ENCODE measurements at places on chromosomes 16 and 17.

DNA sequence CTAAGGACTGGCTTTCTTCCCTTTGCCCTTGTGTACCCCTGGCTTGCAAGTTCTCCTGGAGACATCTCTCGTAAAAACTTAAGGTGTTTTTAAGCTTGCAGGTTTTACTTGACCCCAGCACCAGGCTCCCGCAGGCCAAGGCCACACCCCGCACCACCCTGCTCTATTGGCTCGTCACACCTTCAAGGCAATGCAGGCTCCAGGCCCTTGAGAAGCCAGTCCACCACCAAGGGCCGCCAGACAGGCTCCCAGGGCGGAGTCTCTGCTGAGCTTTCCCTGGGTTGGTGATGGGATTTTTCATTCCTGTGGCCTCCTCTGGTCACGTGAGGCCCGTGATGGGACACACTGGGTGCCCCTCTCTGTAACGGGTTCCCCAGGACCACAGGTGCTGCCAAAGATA is 9.9 kb downstream of the CSNK1D start:
- no peak for DNase-seq

DNA sequence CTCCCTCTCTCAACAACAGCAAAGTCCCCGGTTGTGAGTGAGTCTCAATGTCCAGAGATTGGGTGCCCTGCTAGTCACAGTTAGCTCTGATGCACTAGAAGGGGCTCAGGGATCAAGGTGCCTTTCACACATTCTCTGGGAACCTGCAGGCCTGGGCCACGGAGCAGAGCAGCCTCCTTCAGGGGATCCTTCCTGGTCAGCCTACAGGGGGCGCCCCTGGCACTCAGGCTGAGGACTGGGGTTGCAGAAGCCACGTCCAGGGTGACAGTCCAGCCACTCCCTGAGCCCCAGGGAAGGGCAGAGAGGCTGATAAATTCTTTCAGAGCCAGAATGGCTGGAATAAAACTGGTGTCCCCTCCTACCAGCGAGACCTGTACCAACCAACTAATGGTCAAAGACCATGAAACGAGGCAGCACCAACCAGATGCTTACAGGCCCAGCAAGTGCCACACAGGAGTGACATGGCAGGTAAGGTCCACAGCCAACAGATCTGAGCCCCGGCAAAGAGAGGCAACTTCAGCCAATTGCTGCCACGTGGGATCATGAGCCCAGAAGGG is 43.5 kb downstream of the ST3GAL2 start:
- DNase-seq = no peak

DNA sequence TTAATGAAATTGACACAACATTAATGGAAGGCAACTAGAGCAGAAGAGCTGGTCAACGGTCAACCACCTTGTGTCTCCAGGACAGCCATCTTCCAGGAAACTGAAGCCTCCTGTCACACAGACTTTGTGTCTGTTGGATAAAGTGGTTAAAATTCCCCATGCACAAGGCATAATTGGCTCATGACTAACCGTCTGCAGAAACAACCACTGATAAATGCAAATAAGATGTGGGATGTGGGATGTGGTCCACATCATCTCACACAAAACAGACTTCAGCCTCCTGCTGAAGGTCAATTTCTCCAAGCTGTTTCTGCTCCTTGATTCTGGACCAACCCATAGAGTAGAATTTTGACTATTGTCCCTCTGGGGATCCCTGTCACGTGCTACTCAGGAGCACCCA is 26.9 kb upstream of the XYLT1 start:
- no peak for DNase-seq

- peak; percentile 7 for DNase-seq
Measured at GRCh38 chr17:45946841-45947256, 52.2 kb upstream of the STH start.

DNA sequence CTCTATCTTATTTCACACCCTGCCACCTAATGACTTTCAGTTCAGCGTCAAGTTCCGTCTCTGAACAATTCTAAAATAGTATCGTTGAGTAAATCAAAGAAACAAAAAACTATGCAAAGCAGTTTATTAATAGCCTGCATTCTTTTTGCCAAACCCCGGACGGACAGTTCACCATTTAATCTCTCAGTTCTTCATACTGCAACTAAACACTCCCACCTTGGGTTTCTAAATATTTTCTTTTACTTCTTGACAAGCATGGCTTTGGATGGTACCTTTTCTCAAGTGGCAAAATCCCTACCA is 1.2 kb downstream of the MYH11 start:
- no peak for DNase-seq

DNA sequence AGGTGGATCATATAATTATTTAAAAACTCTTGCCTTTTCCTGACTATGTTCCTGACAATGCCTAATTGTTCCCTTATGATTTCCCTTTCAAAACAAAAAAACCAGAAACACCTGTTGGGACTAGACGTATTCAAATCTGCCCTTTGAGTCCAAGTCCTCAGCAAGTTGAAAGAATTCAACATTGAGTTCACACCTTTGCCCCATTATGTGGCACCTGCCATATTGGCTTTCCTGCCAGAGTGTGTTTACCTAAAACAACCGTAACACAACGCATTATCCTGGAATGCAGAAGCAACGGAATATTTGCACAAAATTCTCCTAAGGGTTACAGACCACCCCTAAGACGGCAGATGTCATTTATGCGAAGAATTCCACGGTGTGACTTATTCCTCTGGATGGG is 105.9 kb downstream of the ZFHX3 start:
- no peak for DNase-seq

- DNase-seq = no peak
Measured at GRCh38 chr16:19132255-19132654, 18.5 kb downstream of the ITPRIPL2 start.

DNA sequence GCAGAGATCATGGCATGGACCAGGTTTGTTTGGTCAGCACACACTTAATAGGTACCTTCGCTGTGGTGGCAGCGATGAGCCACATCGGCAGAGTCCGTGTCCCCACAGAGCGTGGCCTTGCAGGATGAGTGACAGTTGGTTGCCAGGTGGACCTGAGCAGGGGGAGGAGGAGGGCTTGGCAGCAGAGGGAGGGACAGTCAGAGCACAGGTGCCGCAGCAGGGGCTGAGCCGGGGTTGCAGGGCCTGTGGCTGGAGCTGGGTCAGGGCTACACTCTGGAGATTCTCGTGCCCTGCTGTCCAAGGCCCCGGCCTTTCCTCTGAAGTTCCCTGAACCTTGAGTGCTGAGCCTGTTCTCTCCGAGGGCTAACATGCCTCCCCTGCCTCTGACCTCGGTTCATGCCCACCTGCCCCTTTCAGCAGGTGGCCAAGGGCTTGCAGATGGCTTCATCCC is 24.8 kb downstream of the POLR3E start:
- no peak for DNase-seq

- no peak for DNase-seq
Measured at GRCh38 chr17:76467366-76467765, at the start of gene AANAT. Gene AANAT, plus strand, starts transcription at chr17:76467603. Its CDS starts 1,144 bp downstream, at chr17:76468747.

DNA sequence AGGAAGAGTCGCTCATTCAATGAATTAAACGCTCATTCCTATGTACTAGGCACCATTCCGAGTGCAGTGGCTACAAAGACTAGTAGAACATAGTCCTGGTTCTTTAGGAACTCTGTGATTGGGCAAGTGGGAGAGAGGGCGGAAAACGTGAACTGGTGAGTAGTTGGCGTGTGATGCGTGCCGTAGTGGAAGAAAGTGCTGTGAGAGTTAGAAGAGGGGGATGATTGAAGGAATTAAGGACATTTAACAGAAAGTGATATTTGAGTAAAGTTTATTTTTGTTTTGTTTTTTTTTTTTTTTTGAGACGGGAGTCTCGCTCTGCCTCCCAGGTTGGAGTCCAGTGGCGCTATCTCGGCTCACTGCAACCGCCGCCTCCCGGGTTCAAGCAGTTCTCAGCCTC is 7.9 kb upstream of the SLFN14 start:
- no peak for DNase-seq

GRCh38 chr16:19499481-19499880 is 22.4 kb downstream of the GDE1 start:
- no peak for DNase-seq

DNA sequence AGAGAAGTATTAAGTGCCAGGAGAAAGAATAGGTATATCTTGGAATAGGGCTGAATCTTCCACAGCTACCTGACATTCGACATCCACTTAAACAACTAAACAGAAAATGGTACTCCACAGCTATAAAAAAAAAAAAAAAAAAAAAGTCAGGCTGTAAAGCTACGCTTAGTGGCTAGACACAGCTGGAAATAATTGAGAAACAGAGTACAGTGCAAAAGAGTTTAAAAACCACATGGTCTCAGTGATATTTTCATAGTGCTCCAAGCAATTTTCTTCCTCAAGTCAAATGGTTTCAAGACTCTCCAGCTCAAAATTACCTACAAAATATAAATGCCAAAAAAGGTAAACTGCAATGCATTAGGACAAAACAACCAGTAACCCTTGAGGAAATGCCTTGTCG is 607.1 kb downstream of the KCNJ2 start:
- DNase-seq = no peak

- DNase-seq = peak; percentile 73
Measured at GRCh38 chr16:48971571-48972077, 310.0 kb downstream of the CBLN1 start.

DNA sequence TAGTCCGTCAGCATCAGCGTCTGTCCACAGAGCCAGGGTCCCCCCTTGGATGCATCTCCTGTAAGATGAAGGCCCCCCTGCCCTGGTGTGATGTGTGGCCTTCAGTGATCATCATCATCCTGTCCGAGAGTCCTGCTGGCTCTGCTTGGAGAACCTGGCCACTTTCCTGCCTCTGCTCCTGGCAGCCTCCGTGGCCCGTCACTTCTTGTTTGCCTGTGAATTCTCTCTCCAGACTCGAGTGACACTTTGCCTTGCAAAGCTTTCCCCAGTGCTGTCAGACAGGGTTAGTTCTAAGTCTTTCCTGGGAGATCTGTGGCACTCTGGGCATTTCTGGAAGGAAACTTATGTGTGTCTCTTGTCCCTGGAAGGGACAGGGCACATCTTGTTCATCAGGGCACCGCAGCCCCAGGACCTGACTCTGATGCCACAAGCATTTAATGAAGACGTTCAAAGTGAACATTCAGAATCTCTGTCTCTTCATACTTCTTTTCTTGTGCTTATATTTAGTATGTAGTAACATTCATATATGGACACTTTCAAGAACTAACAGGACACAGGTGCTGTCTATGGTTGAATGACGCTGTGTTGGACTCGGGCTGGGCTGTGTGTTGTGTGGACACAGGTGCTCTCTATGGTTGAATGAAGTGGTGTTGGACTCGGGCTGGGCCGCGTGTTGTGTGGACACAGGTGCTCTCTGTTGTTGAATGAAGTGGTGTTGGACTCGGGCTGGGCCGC is 68.5 kb downstream of the RPTOR start:
- no peak for DNase-seq

DNA sequence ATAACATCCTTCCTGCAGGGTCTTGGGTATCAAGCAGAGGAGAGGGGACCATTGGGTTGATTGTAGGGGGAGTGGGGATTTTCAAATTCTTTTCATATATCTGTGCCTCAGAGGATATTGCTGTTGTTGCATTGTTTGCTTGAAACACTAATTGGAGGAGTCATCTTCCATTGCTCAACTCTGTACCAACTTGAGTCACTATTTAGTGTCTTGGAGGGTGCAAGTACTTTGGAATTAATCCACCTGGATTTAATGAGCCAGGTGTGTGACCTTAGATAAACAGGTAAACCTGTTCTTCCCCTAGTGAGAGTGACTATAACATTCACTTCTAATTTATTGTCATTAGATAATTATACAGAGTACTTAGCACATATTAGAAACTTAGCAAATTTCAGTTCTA is 151.3 kb upstream of the CNTNAP4 start:
- no peak for DNase-seq

GRCh38 chr17:82592289-82592766 is 55.9 kb downstream of the WDR45B start:
- DNase-seq = no peak

- peak; percentile 50 for DNase-seq
Measured at GRCh38 chr17:2828397-2829038, 32.3 kb downstream of the RAP1GAP2 start.

- no peak for DNase-seq
Measured at GRCh38 chr17:61447358-61447757, 4.9 kb upstream of the TBX4 start.

GRCh38 chr17:32773856-32774694 is 102.8 kb downstream of the MYO1D start:
- DNase-seq = no peak

GRCh38 chr17:57914273-57915142 is 40.7 kb downstream of the CUEDC1 start:
- DNase-seq = no peak

- DNase-seq = peak; percentile 100
Measured at GRCh38 chr17:44775136-44775837, 16.5 kb downstream of the ADAM11 start.

- DNase-seq = no peak
Measured at GRCh38 chr17:55410722-55411462, 10.7 kb downstream of the MMD start.

GRCh38 chr17:15341385-15341849 is at the start of gene TEKT3:
Gene TEKT3, minus strand, starts transcription at chr17:15341597. Its CDS starts 10,012 bp downstream, at chr17:15331585.
- no peak for DNase-seq

GRCh38 chr17:38713456-38714075 is 8.5 kb downstream of the MLLT6 start:
- DNase-seq = no peak

DNA sequence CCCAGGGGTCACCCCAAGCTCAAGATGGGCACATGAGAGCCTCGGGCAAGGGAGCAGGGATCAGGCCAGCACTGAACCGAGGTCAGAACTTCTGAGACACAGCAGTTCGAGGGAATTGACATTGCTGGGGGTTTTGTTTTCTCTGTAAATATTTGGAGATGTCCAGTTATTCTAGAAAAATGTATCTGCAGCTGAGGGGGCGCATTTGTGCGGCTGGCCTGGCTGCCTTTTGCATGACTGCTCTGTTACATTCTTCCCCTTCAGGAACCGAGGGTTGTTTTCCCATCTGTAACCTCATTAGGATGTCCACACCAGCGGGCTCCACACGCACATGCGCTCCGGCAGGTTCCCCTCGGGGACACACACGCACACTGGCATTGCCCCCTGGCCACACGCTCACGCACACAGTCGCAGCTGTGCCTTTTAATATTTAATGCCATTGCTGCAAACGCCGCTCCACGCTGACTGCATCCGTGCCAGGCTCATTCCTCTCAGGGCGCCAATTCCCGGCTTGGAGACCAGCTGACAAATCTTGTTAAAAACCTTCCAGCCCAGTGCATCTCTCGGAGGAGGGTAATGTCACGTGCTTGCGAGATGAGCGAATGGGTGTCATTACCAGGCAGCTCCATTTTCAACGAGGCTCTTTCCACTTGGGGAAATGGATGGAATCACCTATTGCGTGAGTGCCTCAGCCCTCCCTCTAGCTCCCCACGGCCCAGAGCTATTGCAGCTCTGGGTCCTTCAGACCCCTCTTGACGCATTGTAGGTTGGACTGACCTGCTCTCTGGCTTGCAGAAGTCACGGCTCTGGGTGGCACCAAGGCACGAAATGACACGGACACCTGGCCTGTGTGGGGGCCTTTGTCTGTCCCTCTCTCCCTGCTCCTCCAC is 13.1 kb downstream of the CCR7 start:
- DNase-seq = no peak

- DNase-seq = no peak
Measured at GRCh38 chr17:41722231-41722630, 10.1 kb downstream of the GAST start.
